Frontal cortex (tissue), 4 donors: ENCODE measurements at places on chromosomes 4 and X.

GRCh38 chrX:12657881-12658280 is 133.3 kb upstream of the PRPS2 start:
- no peak for DNase-seq

DNA sequence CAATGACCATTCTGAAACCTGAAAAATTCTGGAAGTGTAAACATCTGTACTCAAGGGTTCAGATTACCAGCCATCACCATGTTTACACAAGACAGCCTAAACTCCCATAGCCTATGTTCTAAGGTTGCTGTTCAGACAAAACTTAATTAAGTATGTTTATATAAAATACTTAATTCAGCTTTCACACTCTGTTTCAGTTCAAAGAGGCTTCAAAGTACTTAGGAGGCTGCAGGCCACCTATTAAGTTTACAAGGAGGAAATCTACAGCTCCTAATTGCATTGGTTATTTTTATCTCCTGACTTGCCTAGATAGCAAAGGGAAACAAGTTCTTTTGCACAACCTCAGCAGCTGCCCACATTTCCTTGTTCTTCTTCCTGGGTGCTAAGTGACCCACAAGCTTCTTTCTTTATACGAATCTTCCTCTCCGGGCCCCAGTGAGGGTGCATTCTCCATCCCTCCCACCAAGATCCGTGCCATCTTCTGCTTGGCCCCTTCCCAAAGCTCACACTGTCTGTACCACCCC is 2.0 kb downstream of the GAK start:
- DNase-seq, result no peak

DNA sequence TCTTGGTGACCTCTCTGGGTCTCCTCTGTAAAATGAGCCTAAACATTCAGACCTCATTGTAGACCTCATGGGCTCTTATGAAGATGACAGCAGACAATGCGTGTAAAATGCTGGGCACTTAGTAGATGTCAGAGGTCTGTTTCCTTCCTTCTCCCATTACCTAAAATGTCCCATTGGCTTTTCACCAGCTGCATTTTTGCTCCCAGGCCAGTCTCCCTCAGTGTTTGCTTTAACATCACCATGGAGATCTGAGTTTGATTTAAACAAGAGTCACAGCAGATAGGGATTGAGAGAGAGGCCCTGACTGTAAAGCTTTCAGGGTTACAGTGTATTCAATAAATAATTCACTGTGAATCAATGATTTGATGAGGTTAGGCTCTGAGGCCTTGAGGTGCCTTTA is 24.3 kb downstream of the PSAPL1 start:
- DNase-seq, result no peak

- DNase-seq, result no peak
Observed at GRCh38 chrX:69094977-69095669, 70.1 kb downstream of the PJA1 start.

GRCh38 chrX:69072486-69073006 is 92.7 kb downstream of the PJA1 start:
- DNase-seq, result no peak

DNA sequence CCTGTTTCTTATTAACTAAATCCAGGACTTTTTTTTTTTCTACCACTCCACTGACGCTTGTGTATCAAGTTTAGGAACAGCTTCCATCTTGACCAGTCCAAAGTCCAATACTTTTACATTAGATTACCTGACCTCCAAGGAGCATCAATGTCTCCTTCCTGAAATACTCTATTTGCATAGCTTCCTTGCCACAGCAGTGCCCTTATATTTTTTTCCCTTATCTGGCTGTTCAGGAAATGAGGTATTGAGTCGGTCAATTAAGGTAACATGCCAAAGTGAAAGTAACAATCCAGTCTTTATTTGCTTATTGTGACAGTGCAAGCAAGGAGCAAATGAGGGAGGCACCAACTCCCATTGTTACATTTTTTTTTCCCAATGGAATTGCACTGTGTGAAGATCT is 730.8 kb upstream of the NDST4 start:
- DNase-seq, result no peak

DNA sequence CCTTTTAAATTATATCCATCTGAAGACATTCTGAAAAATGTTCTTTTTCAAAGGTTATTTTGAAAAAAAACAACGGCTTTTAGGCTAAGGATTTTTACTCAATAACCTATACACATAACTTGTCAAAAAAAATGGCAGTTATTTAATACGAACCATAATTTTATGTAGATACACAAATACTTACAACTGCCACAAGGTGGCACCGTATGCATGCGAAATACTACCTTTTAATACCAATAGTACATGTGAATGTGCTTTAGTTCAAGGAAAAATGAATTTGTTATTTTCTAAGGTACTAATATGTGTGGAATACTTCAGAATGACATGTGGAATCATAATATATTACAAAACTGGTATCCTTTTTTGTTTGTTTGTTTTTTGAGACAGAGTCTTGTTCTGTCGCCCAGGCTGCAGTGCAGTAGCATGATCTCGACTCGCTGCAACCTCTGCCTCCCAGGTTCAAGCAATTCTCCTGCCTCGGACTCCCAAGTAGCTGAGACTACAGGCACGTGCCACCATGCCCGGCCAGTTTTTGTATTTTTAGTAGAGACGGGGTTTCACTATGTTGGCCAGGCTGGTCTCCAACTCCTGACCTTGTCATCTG is 4.6 kb upstream of the MAD2L1 start:
- peak; percentile 28 for DNase-seq

GRCh38 chrX:97498093-97498492 is 614.4 kb downstream of the RPA4 start:
- DNase-seq, result no peak

DNA sequence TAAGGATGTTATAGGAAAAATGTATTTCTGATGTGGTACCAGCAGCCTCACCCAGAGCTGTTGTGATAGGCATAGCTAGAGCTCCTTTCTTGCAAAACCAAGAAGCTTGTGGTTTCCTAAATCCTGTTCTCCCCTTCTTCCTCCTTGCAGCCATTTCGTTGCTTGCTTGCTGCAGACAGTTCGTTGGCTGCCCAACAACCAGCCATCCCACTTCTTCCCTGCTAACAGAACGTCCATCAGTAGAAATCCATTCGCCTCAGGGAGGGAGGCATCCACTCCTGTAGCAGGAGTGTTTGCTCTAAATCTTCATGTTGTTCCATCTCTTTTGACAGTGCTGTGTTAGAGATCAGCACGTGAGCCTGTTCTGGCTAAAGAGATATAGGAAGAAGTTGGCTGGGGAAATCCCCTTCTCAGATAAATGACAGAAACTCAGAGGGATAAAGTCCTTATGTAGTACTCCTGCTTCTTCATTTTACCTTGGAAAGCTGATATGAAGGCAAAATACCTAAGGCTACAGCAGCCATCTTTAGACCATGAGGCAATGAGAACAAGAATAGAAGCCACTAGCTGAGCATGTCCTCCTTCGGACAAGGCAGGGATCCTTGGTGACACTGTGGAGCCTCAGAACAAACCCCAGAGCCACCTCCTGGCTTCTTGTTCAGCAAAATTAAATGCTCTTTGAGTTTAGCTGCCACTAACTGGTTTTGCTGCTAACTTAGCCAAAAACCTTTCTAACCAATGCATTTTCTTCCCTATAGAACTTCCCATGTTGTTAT is 68.4 kb upstream of the RELL1 start:
- DNase-seq, result no peak

- no peak for DNase-seq
Observed at GRCh38 chr4:187608001-187608421, 387.6 kb upstream of the ZFP42 start.

DNA sequence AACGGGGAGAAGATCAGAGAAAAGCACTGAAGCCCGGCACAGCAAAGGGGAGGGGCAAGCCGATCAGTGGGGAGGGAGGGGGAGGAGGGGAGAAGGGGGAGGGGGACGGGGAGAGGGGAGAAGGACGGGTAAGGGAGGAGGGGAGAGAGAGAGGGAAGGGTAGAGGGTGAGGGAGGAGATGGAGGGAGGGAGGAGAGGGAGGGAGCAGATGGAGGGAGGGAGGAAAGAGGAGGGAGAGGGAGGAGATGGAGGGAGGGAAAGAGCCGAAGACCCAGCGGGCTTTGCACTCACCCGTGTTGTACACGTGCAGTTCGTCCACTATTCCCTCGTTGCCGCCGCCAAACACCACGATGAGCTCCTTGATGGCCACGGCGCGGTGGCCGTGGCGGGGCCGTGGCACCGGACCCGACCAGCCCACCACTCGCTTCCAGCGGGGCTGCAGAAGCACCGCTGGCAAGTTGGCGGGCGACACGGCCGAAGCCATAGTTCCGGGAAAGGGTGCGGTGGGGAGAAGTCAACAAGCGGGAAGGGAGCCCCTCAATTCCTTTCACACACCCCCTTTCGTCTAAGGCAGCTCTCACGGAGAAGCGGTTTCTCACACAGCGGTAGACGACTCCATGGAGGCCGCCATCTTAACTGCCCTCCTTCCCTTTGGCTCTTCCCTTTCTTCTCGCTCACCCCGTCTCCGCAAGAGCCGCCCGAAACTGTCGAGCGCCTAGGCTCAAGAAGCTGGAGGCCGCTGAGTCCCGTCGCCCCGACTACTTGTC is 1.1 kb downstream of the HCFC1 start:
- peak; percentile 69 for DNase-seq

DNA sequence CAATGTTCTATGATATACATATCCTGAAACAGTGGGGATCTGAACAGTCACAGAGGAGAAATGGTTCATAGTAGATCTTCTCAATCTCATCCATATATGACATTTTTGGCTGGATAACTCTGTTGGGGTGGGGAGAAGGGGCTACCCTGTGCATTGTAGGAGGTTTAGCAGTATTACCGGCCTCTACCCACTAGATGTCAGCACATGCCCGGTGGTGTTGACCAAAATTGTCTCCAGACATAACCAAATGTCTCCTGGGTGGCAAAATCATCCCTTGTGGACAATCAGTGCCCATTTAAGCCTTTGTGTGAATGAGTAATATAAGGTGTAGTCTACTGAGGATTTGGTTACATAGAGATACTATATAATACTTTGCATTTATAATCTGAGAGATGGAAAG is 89.9 kb downstream of the PLS3 start:
- no peak for DNase-seq

DNA sequence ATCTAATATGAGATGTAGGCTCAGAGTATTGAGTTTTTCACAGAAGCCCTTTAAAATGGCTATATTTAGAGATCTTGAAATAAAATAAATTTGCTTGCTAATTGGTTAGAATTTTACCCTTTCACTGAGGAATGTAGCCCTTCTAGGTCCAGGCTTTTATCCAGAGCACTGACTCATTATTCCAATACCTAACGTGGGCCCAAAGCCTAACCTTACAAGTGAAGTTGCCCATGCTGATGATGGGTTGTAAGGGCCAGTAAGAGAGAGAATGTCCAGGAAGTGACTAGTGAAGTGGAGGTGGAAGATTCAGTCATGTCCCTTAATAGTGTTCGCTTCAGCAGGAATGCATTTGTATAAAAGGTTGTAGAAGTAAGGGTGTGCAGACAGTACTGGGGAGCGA is 155.9 kb downstream of the STIM2 start:
- DNase-seq, result no peak

DNA sequence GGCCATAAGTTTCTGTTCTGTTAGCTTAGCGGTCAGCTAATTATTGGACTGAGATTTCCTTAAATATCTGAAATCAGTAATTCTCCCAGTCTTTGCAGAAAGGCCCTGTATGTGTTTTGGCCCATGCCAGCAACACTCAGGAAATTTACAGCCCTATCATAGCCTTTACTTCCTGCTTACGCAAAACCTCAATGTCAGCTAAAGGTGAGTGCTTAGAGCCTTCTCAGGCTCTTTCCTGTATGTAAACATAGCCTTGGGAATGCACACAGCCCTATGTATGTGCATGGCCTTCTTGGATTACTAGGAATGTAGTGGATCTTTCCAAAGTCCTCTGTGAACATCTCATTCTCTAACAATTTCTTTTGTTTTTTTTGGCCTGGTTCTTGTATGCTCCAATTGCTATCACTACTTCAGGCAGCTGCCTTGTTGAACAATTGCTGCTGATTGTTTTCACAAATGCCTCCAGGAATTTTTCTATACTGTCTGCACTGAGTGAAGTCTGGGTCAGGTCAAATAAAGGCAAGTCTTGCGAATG is 200.0 kb downstream of the PPP1R2C start:
- DNase-seq, result no peak

DNA sequence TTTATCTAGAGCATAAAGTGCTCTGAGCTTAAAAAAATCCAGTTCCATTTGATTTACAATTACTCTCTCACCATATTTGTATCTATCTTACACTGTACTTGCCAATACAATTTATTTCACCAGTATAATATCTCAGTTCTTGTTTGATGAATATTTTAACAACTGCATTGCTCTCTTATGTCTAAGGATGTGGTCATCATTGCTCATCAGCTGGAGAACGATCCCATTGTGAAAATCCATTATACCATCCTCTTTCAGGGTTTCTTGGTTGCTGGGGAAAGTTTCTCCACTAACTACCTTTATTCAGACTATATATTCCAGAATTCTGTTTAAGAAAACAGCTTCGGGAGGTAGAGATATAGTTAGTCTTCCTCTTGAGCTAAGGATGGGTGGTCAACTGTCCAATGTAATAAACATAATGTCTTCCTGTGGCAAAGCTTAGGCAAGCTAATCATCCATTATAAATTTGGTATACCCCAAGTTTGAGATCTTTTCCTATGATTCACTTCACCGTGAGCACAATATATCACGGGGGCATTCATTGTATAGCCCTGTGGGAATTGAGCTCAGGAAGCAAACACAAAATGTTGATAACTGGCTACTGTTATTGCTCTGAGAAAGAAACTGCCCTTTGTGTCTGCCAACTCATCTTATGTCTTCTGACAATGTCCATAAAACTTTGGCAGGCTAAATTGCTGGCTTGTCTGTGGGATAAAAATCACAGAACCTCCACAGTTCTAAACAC is 2361.9 kb downstream of the ARAP2 start:
- DNase-seq, result no peak

- DNase-seq, result no peak
Observed at GRCh38 chr4:27964095-27964494, 1103.5 kb downstream of the STIM2 start.

DNA sequence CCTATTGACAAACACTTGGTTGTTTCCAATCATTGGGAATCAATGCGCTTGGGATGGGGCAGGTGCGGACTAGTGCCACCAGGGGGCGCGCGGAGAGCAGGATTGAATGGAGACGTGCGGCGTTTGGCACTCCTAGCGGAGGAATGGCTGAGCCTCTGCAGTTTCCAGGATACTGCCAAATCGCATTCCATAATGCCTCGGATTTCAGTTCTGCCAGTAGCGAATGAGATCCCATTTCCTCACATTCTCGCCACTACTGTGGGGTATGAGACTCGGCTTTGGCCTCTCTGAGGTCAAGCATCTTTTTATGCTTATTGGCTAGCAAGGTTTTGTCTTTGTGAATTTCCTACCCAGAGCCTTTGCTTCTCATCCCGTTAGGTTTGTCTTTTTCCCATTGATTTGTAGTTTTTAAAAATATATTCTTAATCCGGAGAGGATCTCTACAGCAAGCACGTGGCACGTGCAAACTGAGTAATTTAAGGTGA is 28.7 kb downstream of the CLDN34 start:
- peak; percentile 78 for DNase-seq
